ENCODE measurements at places on chromosomes 5 and 9.

- no peak for DNase-seq
Observed at GRCh38 chr5:139245637-139246339, 47.6 kb upstream of the SIL1 start.

DNA sequence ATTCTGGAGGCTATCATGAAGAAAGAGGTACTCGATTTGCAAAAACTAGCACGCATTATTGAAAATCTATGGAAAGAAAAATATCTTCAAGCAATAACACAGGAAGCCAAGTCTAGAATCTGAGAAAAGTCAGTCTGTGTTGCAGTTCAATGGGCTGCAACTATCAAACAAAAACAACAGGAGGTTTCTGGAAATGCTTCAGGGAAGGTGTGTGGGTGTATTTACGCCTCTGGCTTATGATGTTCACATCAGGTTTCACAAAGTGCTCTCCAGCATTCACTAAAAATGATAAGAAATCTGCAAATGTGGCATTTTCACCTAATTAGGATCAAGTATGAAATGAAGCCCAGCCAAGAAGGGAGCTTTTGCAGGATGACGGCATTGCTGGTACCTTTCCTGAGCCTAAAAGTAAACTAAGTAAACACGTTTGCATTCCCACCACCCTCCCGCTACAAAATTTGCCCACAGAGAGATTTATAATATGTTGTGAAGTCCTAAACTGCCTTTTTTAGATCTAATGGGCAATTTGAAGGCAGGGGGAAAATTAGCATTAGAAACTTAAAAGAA is 146.4 kb downstream of the GABRB2 start:
- DNase-seq, result peak; percentile 46

- DNase-seq, result peak; percentile 42
Observed at GRCh38 chr5:42666869-42667268, 89.7 kb upstream of the CCDC152 start.

- DNase-seq, result no peak
Observed at GRCh38 chr5:178232920-178233429, 373 bp upstream of the PHYKPL start.

- DNase-seq, result no peak
Observed at GRCh38 chr9:92098638-92099037, 16.6 kb downstream of the SPTLC1 start.

DNA sequence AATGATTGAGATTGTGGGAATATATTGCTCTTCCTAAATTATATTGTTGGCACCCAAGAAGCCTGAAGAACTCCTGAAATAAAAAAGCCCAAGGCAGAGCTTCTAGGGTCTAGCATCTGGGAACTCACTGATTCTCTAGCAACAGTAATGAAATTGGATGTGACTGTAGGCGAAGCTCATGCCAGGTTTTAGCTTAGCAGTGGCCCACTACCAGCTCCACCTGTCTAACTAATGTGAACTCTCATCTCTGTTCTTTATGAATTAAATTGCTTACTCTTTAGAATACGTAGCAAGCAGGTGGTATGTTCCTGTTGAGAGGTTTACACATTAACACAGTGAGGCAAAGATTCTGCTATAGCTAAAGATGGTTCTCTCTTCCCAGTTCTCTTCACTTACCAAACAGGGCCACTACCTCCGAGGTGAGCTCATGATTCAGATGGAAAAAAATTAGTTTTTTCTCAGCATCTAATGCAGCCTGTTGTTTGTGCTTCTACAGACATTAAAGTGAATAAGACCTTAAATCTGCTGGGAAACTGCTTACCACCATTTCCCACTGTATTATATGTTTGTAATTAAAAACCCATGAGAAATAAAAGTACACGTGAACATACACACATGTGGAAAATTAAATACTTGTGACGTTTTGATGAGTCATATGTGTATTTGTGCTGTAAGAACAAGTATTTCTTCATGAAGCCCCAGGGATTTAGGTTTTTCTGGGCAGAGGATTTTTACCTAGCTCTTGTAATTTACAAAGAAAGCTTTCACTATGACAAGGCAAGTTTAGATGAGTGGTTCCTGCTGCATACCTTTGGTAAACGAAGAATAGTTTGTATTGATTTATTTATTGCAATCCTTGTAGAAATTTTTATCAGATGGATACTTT is 360.1 kb downstream of the KDM4C start:
- no peak for DNase-seq
